Stimulated activated CD8-positive, alpha-beta memory T cell treated with anti-CD3 and anti-CD28 coated beads, Interleukin-4, amount 100 ng/mL, for 1 hour (primary cell): ENCODE measurements at places on chromosomes 3 and 15.

GRCh38 chr15:59005579-59005978 lies 18.1 kb downstream of the RNF111 start:
- DNase-seq: no peak

DNA sequence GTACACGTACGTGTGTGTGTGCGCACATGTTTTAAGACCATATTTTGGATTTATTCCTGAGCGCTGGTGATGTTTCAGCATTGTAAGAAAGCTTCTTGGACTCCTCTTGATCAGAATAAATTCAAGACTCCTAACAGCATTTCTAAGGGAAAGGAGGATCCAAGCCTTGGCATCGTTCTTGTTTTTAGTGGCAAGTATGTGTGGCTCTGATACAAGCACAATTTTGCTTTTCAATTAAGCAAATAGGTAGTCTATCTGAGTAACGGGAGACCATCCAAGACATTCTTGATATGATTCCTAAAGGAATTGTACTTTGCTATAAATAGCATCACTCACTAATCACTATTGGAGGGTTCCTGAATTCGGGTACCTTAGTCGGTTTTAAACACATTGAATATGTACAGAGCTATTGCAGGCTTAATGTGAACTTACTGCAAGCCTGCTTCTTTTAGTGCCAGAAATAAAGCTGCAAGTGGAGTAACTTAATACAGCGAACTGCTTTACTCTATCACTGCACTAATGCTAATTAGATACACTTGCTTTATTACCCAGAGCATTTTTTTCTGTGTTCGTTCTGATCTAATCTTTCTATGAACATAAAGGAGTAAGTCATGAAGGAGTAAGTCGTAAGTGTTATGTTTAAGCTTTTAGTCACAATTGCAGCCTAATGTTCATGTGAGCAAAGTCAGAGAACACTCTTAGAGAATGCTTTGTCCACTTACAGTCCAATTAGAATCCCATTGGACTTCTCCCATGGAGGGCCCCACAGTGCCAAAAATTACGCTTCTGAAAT lies 186.3 kb downstream of the MCTP2 start:
- no peak for DNase-seq

DNA sequence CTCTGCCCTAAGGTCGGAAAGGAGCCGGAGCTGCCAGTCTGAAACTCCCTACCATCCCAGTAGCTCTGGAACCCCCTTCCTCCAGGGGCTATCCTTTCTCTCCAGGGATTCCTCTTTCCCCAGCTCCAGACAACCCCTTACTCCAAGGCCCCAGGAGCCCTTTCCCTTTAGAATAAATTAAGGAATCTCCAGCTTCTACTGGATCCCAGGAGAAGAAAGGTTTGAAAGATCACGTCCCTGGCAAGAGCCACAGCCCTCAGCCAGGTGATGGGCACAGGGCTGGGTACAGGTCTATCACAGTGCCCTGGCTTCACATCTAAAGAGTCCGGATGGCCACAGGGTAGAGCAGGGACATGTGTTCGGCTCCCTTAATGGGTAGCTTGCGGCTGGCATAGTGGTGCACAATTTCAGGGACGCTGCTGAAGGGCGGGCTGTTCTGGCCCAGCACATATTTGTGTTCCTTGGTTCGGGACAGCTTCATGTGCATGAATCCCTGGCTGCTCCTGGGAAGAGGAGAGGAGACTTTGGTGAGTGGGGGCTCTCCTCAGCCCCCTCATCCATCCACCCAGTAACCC lies 20.0 kb downstream of the SHF start:
- DNase-seq: no peak

- DNase-seq: no peak
These were observed 37.6 kb upstream of the SLC22A13 start for GRCh38 chr3:38227989-38228388.

DNA sequence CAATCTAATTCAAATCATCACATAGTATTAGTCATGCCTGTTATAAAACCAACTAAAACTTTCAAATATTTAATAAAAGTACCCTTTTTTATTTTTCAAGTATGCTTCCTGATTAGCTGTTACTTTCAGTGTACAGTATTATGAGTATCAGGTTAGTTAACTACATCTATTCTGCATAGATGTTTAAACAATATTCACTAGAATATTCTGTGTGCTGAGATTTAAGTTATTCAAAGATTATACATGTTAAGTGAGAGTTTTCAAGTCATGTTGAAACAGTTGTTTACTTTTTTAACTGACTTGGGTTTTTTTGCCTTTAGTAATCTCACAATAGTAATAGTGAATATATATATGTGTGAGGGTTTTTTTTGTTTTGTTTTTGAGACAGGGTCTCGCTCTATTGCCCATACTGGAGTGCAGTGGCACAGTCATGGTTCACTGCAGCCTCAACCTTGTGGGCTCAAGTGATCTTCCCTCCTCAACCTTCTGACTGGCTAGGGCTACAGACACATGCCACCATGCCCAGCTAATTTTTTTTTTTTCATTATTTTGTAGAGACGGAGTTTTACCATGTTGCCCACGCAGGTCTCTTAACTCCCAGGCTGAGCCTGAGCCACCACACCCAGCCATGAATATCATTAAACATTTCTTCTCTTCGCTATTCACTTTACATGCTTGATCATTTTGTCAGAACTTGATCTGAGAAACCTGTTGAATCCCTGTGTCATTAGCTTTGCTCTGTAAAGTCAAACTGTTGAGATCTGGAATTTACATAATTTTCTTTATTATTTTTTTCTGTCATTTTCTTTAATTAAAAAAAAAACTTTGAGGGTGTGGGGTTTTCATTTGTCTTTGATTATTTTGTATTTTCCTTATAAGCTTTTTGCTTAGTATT lies 286.2 kb upstream of the UBE2E1 start:
- no peak for DNase-seq

- no peak for DNase-seq
These were observed 29.6 kb upstream of the EPHB1 start for GRCh38 chr3:134765468-134765867.

- no peak for DNase-seq
These were observed 8.0 kb downstream of the TBC1D2B start for GRCh38 chr15:78069462-78070029.

- DNase-seq: no peak
These were observed 23.5 kb upstream of the LRTM1 start for GRCh38 chr3:54951405-54951804.

DNA sequence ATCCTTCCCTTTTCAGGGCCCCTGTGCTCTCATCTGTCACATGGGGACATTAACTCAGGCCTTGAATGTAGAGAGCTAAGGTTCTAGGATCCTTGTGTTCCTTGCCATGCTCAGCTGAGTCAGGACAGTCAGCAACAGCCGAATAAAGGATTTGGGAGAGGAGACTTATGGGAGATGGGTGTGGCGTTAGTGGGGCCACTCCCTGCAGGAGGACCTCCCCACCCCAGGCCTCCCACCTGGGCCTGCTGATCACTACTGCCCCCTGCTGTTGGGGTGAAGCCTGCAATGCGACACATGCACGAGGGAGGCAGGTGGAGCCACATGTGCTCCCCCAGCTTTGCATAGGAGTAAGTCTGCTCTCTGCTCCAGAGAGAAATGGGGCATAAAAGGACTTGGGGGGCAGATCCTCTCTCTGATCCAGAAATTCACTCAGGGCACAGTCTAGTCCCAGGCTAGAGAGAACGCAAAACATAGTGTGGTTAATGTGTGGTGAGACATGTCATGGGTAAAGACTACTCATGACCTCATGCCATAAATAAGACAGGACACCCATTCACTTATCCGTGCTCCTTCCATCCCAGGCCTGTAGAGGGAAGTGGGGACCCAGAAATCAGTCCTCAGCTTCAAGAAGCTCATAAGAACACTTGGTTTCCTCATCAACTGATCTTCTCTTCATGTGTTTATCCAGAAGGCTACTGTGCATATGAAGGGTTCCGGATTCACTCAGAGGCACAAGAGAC lies 19.4 kb downstream of the RBP1 start:
- DNase-seq: no peak

DNA sequence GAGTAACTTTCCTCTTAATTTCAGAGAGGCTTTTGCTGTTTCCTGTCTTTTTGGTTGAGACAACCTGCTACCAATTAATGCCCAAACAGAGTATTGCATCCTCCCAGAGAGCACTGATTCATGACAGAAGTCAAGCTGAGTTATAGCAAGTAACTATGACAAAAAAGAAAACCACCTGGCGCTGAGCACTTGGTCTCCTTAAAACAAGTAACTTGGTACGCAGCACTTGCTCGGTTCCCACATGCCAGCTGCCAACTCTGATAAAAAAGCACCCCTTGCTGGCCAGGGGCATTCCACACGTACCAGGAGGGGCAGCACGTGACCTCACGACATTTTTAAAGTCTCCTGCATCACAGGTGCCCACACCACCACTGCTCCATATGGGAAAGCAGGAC lies 13.5 kb upstream of the MYO5C start:
- no peak for DNase-seq
